ENCODE measurements at places on chromosomes 6 and 20. TPM values are rescaled to one million over a fixed set of nuclear protein-coding genes. Genes with fewer than 3 reads are reported as not detected.
A peak's percentile ranks its signal among the peaks of the same experiment; 100 is the strongest.

DNA sequence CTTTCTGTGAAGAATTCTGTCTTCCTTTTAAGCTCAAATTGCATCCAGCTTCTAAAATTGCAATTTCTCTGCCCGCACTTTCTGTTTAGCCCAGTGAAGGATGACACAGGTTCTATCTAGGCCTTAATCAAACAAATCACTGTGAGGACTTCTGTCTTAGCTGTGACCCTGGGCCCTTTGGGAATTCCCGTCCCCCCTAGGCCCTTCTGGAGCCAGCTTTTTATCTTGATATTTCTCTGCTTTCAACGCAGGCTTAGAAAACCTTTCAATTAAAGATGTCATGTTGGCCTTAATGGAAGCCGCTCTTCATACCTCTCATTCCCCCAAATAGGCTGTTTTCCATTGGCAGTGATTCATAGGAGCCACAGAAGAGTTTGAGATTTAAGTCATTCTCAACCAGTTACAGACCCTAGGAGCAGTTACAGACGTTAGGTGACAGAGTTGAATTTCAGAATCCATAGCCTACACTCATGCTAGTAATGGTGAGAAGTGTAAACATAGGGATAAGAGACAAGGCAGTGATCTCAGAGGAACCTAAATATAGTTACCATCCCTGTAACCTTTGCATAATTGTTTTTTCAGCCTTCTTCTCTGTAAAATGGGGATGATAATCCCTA, 74.8 kb upstream of the FLRT3 start:
- H3K27me3 ChIP-seq = no peaks in the 10 kb centered on the region
- no peak overlapping the region for H3K4me3 ChIP-seq
- peak overlapping the region; percentile 80 for H3K27ac ChIP-seq
- peaks cover 37% of the 10 kb centered on the region for H3K4me1 ChIP-seq
- H3K36me3 ChIP-seq = no peaks in the 10 kb centered on the region

- H3K4me1 ChIP-seq = peaks cover 3% of the 10 kb centered on the region
- H3K27ac ChIP-seq = no peak overlapping the region
- no peak overlapping the region for H3K4me3 ChIP-seq
- no peaks in the 10 kb centered on the region for H3K27me3 ChIP-seq
- H3K36me3 ChIP-seq = no peaks in the 10 kb centered on the region
These were observed 184.5 kb downstream of the COL21A1 start for GRCh38 chr6:56062836-56063235.

DNA sequence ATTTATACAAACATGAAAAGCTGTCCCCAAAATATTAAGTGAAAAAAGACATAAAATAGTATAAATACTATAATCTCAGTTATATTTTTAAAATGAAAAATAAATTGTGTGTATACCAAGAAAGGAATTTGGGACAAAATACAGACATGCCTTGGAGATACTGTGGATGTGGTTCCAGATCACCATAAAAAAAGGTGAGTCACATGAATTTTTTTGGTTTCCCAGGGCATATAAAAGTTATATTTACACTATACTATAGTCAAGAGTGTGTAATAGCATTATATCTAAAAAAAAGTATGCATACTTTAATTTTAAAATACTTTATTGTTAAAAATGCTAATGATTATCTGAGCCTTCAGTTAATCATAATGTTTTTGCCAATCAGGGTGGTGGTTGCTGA, 17.4 kb upstream of the SDHAF4 start:
- no peaks in the 10 kb centered on the region for H3K4me1 ChIP-seq
- H3K36me3 ChIP-seq = peaks cover 15% of the 10 kb centered on the region
- no peak overlapping the region for H3K4me3 ChIP-seq
- DNase-seq = no peak

DNA sequence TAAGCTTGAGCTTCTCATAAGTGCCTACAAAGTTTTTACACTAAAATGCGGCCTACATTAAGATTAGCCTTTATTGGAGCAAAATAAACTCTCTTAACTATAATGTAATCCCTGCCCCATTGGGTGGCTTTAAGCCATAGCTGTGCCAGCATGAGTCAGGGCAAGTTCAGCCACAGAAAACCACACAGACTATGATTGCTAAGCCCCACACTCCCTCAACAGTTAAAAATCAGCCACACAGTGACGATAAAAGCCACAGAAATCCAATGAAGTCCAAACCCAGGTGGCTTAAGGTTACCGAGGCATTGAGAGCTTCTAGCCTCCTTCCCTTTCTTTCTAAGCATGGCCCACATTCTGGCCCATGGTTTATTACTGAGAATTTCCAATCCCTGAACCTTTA, 61.6 kb downstream of the GRM1 start:
- no peak overlapping the region for H3K4me3 ChIP-seq
- no peak for DNase-seq
- H3K27ac ChIP-seq = no peak overlapping the region
- H3K27me3 ChIP-seq = peaks cover 7% of the 10 kb centered on the region
- H3K36me3 ChIP-seq = no peaks in the 10 kb centered on the region

DNA sequence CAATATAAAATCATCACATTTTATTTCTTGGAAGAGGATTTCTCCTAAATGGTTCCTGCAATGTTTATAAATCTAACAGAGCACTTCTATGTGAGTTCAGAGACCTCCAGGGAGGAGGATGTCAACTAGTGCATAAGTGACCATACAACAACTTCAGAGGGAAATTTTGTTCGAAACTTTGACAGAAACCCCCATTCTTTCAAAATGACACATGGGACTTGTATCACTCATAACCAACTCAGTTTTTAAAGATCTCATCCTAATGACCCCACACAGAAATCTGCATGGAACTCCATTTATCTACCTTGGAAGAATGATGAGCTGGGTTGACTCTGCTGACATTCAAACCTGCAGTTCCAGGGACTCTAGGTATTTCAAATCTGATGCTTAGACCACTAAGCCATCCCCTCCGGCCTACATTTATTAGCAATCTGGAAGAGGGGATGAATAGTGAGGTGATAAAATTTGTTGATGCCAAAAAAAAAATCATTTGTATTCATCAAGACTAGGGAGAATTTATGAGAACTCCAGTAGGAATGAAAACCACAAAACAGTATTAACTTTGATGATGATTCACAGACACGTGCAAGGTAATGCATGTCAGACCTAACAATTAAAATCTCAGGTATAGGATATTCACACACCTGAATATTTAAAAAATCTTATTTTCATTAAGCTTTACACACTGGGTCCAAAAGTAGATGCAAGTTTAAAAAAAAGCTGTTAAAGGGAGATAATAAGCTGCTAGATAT, 153.0 kb downstream of the REV3L start:
- no peaks in the 10 kb centered on the region for H3K4me1 ChIP-seq
- DNase-seq = no peak
- H3K27me3 ChIP-seq = no peaks in the 10 kb centered on the region
- no peak overlapping the region for H3K27ac ChIP-seq
- H3K36me3 ChIP-seq = peaks cover 45% of the 10 kb centered on the region
- no peak overlapping the region for H3K4me3 ChIP-seq

DNA sequence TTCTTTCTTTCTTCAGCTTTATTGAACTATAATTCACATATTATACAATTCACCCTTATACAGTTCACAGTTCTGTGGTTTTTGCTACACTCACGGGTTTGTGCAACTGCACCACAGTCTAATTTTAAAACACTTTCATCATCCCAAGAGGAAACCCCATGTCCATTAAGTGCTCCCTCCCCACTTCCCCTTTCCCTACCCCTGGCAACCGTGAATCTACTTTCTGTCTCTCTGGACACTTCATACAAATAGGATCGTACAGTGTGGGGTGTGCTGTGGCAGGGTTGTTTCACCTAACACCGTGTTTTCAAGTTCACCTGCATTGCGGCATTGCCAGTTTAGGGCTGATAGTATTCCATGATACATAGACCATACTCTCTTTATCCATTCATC, 118.8 kb downstream of the PHACTR3 start:
- no peaks in the 10 kb centered on the region for H3K4me1 ChIP-seq
- H3K27ac ChIP-seq = no peak overlapping the region
- no peak overlapping the region for H3K4me3 ChIP-seq
- DNase-seq = no peak
- H3K36me3 ChIP-seq = no peaks in the 10 kb centered on the region
- no peaks in the 10 kb centered on the region for H3K27me3 ChIP-seq

DNA sequence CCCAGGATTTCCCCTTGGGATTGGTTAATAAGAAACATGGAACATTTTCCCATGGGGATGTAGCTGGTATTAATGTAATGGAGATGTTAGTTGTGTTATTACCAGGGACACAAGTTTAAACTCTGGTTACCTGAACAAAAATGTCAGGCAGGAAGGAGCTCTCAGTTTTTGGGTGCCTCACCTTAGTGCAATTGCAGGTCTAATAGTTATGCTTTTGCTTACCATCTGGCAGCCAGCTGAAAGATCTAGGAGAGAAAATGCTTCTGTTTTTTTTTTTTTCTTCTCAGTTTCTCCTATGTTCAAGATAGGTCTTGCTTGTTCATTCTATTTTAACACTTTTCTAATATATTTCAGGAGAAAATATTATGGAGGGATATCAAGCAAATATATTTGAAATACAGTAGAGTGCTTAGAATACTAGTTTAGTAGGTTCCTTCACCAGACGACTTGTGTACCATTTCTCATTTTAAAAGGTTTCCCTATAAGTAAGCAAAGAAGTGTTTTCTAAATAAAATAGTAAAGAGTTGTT, 4.2 kb upstream of the UBE2J1 start:
- peaks cover 9% of the 10 kb centered on the region for H3K4me1 ChIP-seq
- DNase-seq = no peak
- no peak overlapping the region for H3K4me3 ChIP-seq
- H3K36me3 ChIP-seq = no peaks in the 10 kb centered on the region
- no peak overlapping the region for H3K27ac ChIP-seq

DNA sequence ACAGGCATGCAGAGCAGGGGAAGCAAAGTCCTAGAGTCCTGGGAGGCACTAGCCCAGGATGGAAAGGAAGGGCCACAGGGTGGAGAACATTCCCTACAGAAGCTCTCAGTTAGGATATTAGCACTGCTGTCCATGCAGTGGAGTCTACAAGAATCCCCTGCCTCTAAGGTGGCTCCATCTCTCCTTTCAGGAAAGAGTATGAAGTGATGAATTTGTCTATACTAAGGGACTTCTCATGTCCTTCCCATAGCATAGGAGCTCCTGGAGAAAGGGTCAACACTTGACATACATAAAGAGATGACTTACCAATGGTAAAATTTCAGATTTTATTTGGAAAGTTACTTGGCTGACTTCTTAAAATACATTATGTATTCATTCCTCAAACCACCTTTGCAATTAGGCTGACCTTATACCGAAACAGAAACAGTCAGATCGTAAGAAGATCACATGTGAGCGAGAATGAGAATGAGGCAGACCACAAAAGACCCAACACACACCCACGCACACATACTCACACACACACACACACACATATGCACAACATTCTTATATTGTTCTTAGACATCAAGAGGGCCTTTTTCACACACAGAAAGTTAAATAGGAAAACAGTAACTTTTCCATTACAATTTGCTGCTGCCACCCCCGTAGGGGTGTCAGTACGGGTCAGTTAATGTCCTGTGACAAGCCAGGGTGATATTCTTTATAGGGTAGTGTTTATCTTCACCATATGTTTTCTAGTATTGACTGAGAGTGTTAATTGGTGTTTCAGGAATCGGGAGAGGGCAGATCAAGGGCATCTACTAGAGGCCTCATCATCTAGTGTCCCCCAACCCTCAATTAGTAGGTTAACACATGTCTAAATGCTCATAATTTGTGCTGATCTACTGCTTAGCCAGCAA, 159.4 kb downstream of the FAXC start:
- DNase-seq = no peak
- H3K27ac ChIP-seq = no peak overlapping the region
- no peaks in the 10 kb centered on the region for H3K27me3 ChIP-seq
- H3K36me3 ChIP-seq = no peaks in the 10 kb centered on the region
- H3K4me1 ChIP-seq = no peaks in the 10 kb centered on the region

GRCh38 chr6:63509652-63510352, 62.5 kb upstream of the LOC128125822 start:
- DNase-seq = no peak
- H3K4me1 ChIP-seq = peaks cover 6% of the 10 kb centered on the region
- H3K27ac ChIP-seq = peak overlapping the region; percentile 51
- no peaks in the 10 kb centered on the region for H3K36me3 ChIP-seq

GRCh38 chr6:153595903-153596302, 443.1 kb upstream of the OPRM1 start:
- H3K36me3 ChIP-seq = no peaks in the 10 kb centered on the region
- H3K4me3 ChIP-seq = no peak overlapping the region
- no peak for DNase-seq
- H3K4me1 ChIP-seq = peaks cover 3% of the 10 kb centered on the region
- no peak overlapping the region for H3K27ac ChIP-seq

DNA sequence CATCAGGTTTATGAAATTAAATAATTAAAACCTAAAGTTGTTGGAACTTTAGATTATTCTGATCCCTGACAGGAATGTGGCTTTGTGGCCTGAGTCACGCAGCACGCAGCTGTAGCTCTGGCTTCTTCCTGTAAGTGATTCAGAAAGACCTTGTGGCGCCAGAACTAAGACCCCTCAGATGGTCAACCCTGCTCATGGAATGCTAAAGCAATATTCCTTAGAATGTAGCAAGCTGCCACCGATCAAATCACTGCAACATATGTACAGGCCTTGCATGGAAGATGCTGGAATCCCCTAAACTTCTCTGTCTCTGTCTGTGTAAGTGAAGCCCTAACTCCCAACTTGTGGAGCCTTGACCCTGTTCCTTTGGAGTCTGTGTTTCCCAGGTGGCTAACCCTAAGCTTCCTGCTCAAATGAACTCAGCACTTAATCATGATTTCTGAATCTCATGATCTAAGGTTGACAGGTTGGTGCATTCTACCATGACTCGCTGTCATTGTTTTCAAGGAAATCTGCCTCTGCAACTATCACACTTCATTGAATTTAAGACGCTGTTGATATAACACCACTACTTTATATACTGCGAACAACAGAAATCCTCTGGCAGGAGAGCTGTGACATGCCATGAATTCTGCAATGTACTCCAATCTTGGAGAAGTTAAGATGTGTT, 111.2 kb upstream of the CST7 start:
- H3K27ac ChIP-seq = no peak overlapping the region
- DNase-seq = no peak
- peaks cover 11% of the 10 kb centered on the region for H3K27me3 ChIP-seq
- H3K36me3 ChIP-seq = no peaks in the 10 kb centered on the region

DNA sequence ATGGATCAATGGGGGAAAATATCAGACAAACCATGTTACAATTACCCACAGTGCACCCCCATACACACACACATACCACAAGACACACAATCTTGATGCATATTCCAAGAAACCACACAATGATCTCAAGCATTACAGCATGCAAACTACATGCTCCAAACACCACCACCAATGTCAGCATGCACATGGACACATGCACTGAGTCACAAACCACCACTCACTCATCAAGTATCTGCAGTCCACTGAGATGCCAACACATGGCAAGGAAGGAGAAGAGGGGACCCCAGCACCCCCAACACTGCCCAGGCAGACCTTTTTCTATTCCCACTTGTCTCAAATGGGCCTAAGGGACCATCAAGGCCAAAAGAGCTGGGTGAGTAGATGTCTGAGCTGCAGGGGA, 91.6 kb downstream of the PREX1 start:
- H3K4me1 ChIP-seq = peaks cover 6% of the 10 kb centered on the region
- H3K27ac ChIP-seq = no peak overlapping the region
- H3K4me3 ChIP-seq = no peak overlapping the region
- no peaks in the 10 kb centered on the region for H3K36me3 ChIP-seq
- DNase-seq = no peak

Gene IRF4
- total RNA-seq = 0.11 TPM

Gene LPA
- total RNA-seq = 2.0 TPM

Data from mesothelial cell of epicardium (in vitro differentiated cells).